ENCODE measurements at places on chromosomes 3 and 15. TPM values are rescaled to one million over a fixed set of nuclear protein-coding genes. Genes with fewer than 3 reads are reported as not detected.

The GALNT15 gene
- 44.7 TPM for total RNA-seq

The STARD5 gene
- total RNA-seq, result 7.0 TPM

The LMOD3 gene
- not detected for total RNA-seq

The AQP9 gene
- total RNA-seq, result 7.9 TPM

The TMEM212 gene
- not detected for total RNA-seq

The ATP2B2 gene
- total RNA-seq, result 0.30 TPM

The FGD5 gene
- 61.6 TPM for total RNA-seq

The FSD2 gene
- not detected for total RNA-seq

The NR2E3 gene
- total RNA-seq, result 0.72 TPM

The ATP10A gene
- 55.0 TPM for total RNA-seq

The ABI3BP gene
- 213 TPM for total RNA-seq

The GPR27 gene
- total RNA-seq, result 2.1 TPM

The EXD1 gene
- not detected for total RNA-seq

The CSPG4 gene
- 86.8 TPM for total RNA-seq

The SCN11A gene
- 0.16 TPM for total RNA-seq

The GHRL gene
- 1.6 TPM for total RNA-seq

The GOLGA6L4 gene
- total RNA-seq, result 6.8 TPM

The SLC38A3 gene
- 0.19 TPM for total RNA-seq

The USP13 gene
- 9.3 TPM for total RNA-seq

The TMEM158 gene
- total RNA-seq, result 3.0 TPM

The SRGAP3 gene
- 2.0 TPM for total RNA-seq

The SLC7A14 gene
- total RNA-seq, result not detected

The PRTG gene
- 4.4 TPM for total RNA-seq

The DPPA2 gene
- total RNA-seq, result not detected

The HDAC11 gene
- total RNA-seq, result 19.9 TPM

The FBXO40 gene
- total RNA-seq, result 0.13 TPM

The KCNAB1 gene
- total RNA-seq, result 45.8 TPM

The IGSF10 gene
- total RNA-seq, result 2.2 TPM

The CCRL2 gene
- 3.1 TPM for total RNA-seq

The SCAMP5 gene
- 3.7 TPM for total RNA-seq

The ZXDC gene
- total RNA-seq, result 35.7 TPM

The ROPN1B gene
- not detected for total RNA-seq

The ANAPC13 gene
- total RNA-seq, result 40.5 TPM

The FOXB1 gene
- not detected for total RNA-seq

The TUSC7 gene
- total RNA-seq, result not detected

The LCMT2 gene
- total RNA-seq, result 7.5 TPM

The DOCK3 gene
- 0.72 TPM for total RNA-seq

The GRK7 gene
- total RNA-seq, result 0.23 TPM

The CKMT1A gene
- not detected for total RNA-seq

The GOLGA6L10 gene
- 2.8 TPM for total RNA-seq

The PLAAT1 gene
- total RNA-seq, result not detected

The SNX1 gene
- 122 TPM for total RNA-seq

The MRPS25 gene
- total RNA-seq, result 27.5 TPM

The UROC1 gene
- not detected for total RNA-seq

The SUCNR1 gene
- total RNA-seq, result 1.4 TPM

The LRRC15 gene
- total RNA-seq, result 0.54 TPM

The IMP3 gene
- 46.1 TPM for total RNA-seq

The PP2D1 gene
- total RNA-seq, result not detected

The CD276 gene
- 65.2 TPM for total RNA-seq

The TMC3 gene
- 0.81 TPM for total RNA-seq

The FGF7 gene
- 120 TPM for total RNA-seq

The RPN1 gene
- 133 TPM for total RNA-seq

The RLBP1 gene
- not detected for total RNA-seq

The CFAP20DC gene
- 0.90 TPM for total RNA-seq

The C2CD4A gene
- total RNA-seq, result 0.19 TPM

The SEMA3B gene
- 57.4 TPM for total RNA-seq

The PTH1R gene
- 6.7 TPM for total RNA-seq

The MYO5C gene
- 15.3 TPM for total RNA-seq
